ENCODE measurements at places on chromosomes 11 and 22. TPM values are rescaled to one million over a fixed set of nuclear protein-coding genes. Genes with fewer than 3 reads are reported as not detected.

ALG12 gene
- total RNA-seq, result 29.7 TPM

MS4A12 gene
- total RNA-seq, result not detected

LMO2 gene
- total RNA-seq, result 50.6 TPM

ABCG4 gene
- total RNA-seq, result 0.33 TPM

MMP12 gene
- total RNA-seq, result not detected

XKR3 gene
- not detected for total RNA-seq

SPDYC gene
- total RNA-seq, result not detected

DDX10 gene
- total RNA-seq, result 22.2 TPM

RAG2 gene
- not detected for total RNA-seq

CHADL gene
- 0.98 TPM for total RNA-seq

MFRP gene
- total RNA-seq, result under 0.01 TPM

DDI1 gene
- total RNA-seq, result not detected

TRIM49 gene
- total RNA-seq, result not detected

OVOL1 gene
- total RNA-seq, result not detected

MISFA gene
- total RNA-seq, result 2.9 TPM

CDC45 gene
- total RNA-seq, result 26.5 TPM

TNNT3 gene
- not detected for total RNA-seq

SCGB1D2 gene
- not detected for total RNA-seq

OLFML1 gene
- not detected for total RNA-seq

CASP5 gene
- not detected for total RNA-seq

OR2AG2 gene
- total RNA-seq, result 0.29 TPM

BDNF gene
- 3.9 TPM for total RNA-seq

MN1 gene
- total RNA-seq, result 4.0 TPM

CCDC116 gene
- 0.38 TPM for total RNA-seq

ZNF70 gene
- total RNA-seq, result 7.2 TPM

KREMEN1 gene
- total RNA-seq, result 0.65 TPM

P2RX6 gene
- under 0.01 TPM for total RNA-seq

LMNTD2 gene
- total RNA-seq, result 1.9 TPM

USH1C gene
- total RNA-seq, result not detected

PDGFD gene
- 9.5 TPM for total RNA-seq

OR2AG1 gene
- total RNA-seq, result not detected

TRIM29 gene
- not detected for total RNA-seq

APOL5 gene
- not detected for total RNA-seq

GLYATL1 gene
- not detected for total RNA-seq

OR8A1 gene
- total RNA-seq, result not detected

DGCR6L gene
- 42.9 TPM for total RNA-seq

NAP1L4 gene
- 116 TPM for total RNA-seq

HBB gene
- total RNA-seq, result not detected

MMP20 gene
- not detected for total RNA-seq

DEUP1 gene
- total RNA-seq, result not detected

KIAA1671 gene
- total RNA-seq, result 66.3 TPM

PAMR1 gene
- 1.6 TPM for total RNA-seq

THAP12 gene
- total RNA-seq, result 51.1 TPM

NEFH gene
- total RNA-seq, result 0.86 TPM

POTEH gene
- total RNA-seq, result not detected

VPREB3 gene
- not detected for total RNA-seq

CTSF gene
- 14.5 TPM for total RNA-seq

MB gene
- not detected for total RNA-seq

HEPACAM gene
- total RNA-seq, result 0.19 TPM

MYRF gene
- total RNA-seq, result 0.65 TPM

FGF4 gene
- not detected for total RNA-seq

PDE3B gene
- total RNA-seq, result 0.29 TPM
